ELF-1 (cell line): ENCODE measurements at places on chromosomes 2 and 18.

GRCh38 chr2:186718903-186719302, 25.0 kb downstream of the FAM171B start:
- DNase-seq, result no peak

DNA sequence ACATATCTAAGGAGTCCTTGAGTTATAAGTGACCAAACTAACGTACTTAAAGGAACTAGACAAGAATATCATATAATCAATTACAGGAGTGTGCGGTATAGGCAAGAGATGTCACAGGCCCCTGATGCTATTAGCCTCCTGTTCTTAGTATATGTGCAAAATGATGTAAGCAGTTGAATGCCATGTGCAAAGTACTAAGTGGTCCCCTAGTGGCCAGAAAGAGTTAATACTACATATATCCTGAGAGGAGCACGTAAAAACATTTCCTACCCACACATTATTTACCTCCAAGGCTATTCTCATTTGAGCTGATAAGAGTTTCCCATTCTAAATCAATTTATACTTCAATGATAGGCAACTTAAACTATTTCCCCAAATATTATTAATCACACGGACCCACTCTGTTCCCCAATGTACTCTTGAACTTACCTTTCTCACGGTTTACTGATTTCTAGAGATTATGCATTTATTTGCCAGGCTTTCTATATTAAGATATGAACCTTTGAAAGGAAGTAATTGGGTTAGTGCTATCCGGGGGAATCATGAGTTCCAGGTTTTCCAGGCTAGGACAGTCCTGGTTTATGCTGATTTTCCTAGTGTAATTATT, 158.0 kb upstream of the KLHL14 start:
- no peak for DNase-seq

DNA sequence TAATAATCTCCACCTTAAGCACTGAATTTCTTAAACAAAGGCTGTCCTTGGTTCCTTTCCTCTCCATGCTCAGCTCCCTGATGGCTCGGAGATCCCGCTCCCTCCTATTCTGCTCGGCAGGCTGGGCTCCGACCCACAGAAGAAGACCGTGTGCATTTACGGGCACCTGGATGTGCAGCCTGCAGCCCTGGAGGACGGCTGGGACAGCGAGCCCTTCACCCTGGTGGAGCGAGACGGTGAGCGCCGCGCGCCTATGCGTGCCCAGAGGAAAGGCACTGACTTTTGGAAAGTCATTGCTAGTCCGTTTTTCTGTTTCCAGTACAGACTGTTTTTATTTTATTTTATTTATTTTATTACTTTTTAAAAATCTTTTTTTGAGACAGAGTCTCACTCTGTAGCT, 9.6 kb downstream of the CNDP2 start:
- DNase-seq, result no peak

- DNase-seq, result no peak
Observed at GRCh38 chr18:30334781-30335180, 707.8 kb downstream of the DSC3 start.
